ENCODE measurements at places on chromosomes 5 and 9.

DNA sequence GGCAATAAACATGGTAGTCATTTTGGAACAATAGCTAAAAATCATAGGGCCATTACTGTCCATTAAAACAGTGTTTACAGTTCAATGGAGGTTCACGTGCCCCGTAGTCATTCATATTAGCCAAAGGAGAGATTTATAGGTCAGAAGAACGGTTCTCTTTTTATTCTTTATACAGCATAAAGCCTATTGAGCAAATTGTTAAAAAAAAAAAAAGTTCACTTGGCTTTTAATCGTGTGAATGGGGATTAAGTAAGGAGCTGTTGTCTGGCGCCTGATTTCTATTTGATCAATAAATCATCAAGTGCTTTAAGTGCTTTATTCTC is 69.1 kb upstream of the TBCA start:
- DNase-seq, result no peak

- DNase-seq, result no peak
Measured at GRCh38 chr5:155983954-155984353, 343.0 kb upstream of the SGCD start.

- no peak for DNase-seq
Measured at GRCh38 chr5:14125262-14125661, 17.9 kb upstream of the TRIO start.

DNA sequence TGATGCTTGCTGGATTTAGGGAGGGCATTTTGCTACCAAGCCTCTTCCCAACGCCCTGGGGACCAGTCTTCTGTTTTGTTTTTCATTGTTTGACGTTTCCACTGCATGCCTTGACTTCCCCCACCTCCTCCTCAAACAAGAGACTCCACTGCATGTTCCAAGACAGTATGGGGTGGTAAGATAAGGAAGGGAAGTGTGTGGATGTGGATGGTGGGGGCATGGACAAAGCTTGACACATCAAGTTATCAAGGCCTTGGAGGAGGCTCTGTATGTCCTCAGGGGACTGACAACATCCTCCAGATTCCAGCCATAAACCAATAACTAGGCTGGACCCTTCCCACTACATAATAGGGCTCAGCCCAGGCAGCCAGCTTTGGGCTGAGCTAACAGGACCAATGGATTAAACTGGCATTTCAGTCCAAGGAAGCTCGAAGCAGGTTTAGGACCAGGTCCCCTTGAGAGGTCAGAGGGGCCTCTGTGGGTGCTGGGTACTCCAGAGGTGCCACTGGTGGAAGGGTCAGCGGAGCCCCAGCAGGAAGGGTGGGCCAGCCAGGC is 23.0 kb downstream of the PCDHGC5 start:
- no peak for DNase-seq

GRCh38 chr9:115606838-115607237 is 488.9 kb upstream of the TNC start:
- DNase-seq, result no peak

GRCh38 chr5:34930462-34930844 is 1.1 kb downstream of the DNAJC21 start:
- no peak for DNase-seq

- no peak for DNase-seq
Measured at GRCh38 chr9:109974918-109975276, 194.9 kb downstream of the PALM2AKAP2 start.

DNA sequence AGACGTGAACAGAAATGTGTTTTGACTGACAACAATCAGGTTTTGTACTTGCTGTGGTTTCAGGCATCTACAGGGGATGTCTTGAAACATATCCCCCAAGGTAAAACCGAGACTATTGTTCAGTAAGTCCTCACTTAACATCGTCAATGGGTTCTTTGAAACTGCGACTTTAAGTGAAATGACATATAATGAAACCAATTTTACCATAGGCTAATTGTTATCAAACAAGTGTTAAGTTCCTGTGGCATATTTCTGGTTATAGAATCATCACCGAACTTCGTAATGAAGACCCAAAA is 16.4 kb upstream of the OMD start:
- no peak for DNase-seq

GRCh38 chr9:112892981-112893380 is 2.3 kb upstream of the SLC46A2 start:
- DNase-seq, result no peak

GRCh38 chr9:84570482-84571154 is 98.9 kb upstream of the NTRK2 start:
- DNase-seq, result no peak

DNA sequence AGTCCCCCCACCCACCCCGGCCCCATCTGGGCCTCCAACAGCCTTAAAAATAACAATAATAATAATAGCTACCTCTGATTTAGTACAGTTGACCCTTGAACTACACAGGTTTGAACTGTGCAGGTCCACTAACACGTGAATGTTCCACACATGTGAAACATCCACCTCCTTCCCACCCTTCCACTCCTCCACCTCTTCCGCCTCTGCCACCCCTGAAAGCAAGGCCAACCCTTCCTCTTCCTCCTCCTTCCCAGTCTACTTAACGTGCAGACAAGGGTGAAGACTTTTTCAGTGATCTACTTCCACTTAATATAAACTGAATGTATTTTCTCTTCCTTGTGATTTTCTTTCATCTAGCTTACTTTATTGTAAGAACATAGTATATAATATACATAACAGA is 10.8 kb downstream of the PDGFRB start:
- DNase-seq, result no peak
